Lower lobe of right lung (tissue), 2 donors: ENCODE measurements at places on chromosomes 2 and 18. TPM values are rescaled to one million over a fixed set of nuclear protein-coding genes. Genes with fewer than 3 reads are reported as not detected.

Gene DSEL
- 11.1 TPM for total RNA-seq

DNA sequence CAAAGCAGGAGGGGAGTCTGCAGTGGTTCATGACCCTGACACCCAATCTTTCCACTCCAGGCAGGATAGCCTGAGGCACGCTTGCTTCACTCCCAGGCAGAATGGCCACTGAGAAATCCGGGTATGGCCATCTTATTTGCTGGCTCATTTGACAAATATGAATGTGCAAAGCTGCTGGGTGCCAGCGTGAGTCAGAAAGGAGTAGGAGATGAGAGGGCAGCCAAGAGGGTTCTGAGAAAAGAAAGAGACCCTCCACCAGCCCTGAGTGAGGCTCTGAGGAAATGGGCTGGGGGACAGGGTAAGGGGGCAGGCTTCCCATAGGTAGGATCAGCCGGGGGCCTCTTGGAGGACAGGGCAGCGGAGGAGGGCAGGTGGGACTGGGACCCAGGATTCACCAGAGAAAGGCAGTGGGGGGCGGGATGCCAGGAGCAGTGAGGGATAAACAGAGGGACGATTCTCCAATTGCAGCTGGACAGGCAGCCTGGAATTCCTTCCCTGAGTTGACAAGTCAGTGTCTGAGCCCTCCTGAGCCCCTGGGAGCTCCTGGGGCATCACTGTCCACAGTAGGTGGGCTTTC lies 15.2 kb downstream of the RAMP1 start:
- H3K27ac ChIP-seq, result no peak overlapping the region
- H3K27me3 ChIP-seq, result no peaks in the 10 kb centered on the region
- H3K4me3 ChIP-seq, result no peak overlapping the region
- no peaks in the 10 kb centered on the region for H3K4me1 ChIP-seq
- H3K36me3 ChIP-seq, result no peaks in the 10 kb centered on the region

DNA sequence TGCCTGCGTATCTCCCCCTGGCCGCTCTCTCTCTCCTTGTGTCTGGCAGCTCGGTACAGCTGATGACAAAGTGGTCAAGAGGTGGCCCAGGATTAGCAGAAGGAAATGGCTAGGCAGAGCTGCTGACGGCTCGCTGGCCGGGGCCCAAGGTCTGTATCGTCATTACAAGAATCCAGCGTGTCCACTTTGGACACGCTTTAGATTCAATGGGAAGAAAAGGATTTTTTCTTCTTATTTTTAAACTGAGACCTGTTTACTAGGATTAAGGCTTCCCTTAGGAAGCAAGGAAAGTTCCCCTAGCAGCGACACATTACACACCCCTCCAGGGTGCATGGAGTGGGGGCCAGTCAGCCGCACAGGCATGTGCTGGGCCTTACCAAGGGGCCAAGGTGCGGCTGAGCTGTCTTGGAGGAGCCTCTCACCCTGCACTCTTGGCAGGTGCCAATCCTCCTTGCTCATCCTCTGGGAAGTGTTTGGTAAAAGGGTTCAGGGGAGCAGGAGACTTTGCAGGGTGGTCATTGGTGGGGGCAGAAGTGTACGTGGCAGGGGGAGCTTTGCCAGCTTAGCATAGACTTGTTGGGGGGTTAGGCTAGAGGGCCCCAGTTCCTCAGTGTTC lies 76.8 kb downstream of the POLR1A start:
- no peaks in the 10 kb centered on the region for H3K27me3 ChIP-seq
- no peak overlapping the region for H3K4me3 ChIP-seq
- no peaks in the 10 kb centered on the region for H3K4me1 ChIP-seq
- H3K27ac ChIP-seq, result no peak overlapping the region
- peaks cover 84% of the 10 kb centered on the region for H3K36me3 ChIP-seq

DNA sequence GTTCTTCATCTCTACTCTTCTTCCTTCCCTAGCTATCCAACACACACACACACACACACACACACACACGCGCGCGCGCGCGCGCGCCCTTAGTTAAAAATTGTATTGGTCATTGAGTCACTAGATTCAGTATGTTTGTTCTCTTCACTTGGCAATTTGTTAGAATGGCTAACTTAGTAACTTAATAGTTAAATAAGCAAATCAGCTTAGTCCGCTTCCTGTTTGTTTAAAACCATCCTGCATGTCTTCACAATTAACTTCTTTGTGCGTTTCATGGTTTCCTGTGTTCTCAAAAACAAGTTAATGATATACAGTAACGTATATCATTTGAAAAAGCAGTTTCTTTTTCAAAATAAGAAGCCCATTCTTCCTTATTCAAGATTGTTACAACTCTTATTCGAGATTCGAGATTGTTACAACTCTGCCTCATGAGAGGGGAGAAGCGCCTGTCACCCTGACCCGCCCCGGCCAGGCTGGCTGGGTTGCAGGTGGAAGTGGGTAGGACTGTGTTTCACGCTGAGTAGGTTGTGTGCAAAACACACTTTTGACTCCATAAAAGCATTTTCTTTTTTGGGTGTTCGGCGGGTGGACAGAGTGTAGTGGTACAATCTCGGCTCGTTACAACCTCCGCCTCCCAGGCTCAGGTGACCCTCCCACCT lies 9.5 kb upstream of the CNNM3 start:
- DNase-seq, result no peak
- H3K4me1 ChIP-seq, result peaks cover 8% of the 10 kb centered on the region
- peaks cover 27% of the 10 kb centered on the region for H3K36me3 ChIP-seq
- H3K27ac ChIP-seq, result peak overlapping the region; percentile 8
- no peaks in the 10 kb centered on the region for H3K27me3 ChIP-seq

DNA sequence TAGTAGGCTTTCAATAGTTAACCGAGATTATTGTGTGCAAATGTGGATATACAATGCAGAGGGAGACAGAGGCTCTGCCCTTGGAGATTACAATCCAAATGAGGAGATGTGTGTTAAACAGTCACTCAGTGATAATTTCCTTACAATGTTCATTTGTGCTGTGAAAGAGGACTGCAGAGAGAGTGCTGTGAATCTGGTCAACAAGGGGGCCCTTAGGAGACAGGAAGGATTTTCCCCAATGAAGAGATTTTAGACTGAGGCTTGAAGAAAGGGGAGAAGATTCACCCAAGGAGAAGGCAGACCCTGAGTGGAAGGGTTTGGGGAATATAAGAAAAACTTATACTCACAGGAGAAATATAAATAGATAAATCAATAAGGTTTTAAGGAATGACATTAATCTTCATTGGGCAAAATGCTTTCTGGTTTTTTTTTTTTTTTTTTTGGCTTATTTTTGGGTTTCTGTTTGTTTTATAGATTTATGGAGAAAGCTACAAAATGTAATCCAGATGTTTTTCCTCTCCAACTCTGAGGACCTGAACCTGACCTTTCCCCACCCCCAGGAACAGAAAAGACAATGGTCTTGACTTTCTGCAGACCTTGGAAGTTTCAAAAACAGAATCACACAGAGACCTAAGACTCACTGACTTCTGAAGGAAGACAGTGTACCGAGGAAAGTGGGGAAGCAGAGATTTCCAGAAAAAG lies 151.3 kb upstream of the SERPINE2 start:
- H3K4me3 ChIP-seq, result no peak overlapping the region
- DNase-seq, result no peak
